Right kidney (tissue), 9 donors: ENCODE measurements at places on chromosomes 5 and 9.

- no peak for DNase-seq
Observed at GRCh38 chr5:59097116-59097515, 514.2 kb downstream of the RAB3C start.

DNA sequence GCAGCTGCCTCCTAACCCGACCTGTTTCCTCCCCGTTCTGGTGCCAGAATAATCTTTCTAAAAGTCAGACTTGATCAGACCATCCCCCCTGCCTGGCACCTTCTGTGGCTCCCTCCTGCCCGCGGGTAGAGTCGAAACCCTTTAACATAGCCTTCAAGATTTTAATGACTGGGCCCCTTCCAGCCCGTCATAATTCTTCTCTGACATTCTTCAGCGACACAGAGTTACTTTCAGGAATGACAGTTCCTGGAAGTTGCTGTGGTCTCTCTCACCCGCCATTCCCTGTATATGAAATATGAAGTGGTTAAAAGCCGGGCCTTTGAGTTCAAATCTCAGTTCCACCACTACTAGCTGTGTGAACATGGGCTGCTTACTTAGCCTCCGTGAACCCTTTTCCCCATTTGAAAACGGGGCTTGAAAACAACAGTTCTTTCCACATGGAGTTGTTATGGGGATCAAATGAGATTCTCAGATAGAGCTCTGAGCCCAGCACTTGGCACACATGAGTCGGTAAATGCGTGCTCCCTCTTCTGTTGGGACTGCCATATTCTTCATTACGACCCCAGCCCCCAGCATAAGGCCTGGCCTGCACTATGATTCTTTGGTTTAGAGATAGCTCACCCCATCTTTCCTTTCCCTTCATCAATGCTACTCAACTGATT lies 737 bp downstream of the NANS start:
- DNase-seq = peak; percentile 25

DNA sequence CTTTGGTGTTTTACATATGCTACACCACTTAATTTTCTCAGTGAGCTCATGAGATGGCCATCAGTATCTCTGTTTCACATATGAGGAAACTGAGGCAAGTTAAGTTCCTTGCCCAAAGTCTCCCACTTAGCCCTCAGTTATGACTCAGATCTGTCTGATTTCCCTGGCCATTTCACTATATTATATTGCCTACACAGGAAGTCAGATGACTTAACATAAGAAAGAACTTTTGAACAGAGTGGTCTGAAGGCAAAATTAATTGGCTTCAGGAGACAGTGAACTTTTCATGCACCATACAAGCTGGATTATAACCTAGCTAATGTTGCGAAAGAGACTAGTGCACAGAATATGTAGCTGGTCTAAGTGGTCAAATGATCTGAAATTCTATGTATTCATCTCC lies 221.6 kb downstream of the NFIB start:
- no peak for DNase-seq

DNA sequence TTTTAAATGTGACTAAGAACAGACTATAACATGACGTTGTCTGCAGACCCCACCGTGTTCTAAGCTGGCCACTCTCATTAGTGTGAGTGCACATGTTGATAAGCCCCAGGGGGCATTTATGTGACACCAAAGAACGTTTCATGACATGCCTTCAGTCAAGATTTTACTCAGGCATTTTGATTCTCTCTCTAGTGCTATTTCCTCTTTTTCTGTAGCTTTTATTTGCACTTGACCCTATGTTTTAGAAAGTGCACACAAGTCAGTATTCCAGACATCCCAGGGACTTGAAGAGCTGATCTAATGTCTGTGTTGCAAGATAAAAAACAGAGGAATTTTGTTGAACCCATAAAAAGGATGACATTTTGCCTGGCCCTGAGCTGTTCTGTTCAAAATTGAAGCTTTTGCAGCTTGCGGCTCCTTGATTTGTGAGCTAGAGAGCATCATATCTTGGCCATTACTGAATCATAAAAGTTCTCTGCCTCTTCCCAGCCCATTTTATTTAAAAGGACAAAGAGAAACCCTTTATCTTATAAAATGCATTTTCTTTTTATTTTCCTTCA lies 80.9 kb upstream of the TYRP1 start:
- DNase-seq = no peak

GRCh38 chr9:98109052-98109451 lies 10.0 kb downstream of the TRIM14 start:
- no peak for DNase-seq

- DNase-seq = no peak
Observed at GRCh38 chr9:17839776-17840175, 260.9 kb downstream of the SH3GL2 start.

DNA sequence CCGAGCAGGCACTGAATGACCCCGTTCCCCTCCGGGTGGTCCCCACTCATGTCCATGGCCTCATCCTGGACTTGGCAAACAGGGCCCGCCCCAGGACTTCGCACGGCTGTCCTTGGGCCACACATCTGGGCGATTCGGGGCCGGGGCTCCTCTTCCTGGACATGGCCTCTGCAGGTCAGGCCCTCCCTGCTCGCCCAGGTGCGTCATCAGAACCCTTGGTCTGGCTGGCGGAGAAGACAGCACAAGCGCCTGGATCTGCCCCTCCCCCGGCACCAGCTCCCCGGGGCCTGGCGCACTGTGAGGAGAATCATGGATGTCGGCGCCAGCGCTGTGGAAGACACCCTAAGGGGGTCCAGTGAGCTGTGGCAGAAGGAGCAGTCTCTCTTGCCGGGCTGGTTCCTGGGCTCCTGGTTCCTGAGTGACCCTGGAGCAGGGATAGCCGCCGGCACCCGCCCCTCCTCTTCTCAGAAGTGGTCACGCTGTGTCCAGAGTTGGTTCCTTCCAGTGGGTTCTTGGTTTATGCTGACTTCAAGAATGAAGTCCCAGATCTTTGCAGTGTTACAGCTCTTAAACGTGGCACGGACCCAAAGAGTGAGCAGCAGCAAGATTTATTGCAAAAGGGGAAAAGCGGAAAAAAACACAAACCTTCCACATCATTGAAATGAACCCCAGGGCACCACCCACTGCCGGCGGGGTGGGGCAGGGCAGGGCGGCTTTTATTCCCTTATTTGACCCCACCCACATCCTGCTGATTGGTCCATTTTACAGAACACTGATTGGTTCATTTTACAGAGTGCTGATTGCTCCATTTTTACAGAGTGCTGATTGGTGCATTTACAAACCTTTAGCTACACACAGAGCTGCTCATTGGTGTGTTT lies 25.9 kb upstream of the SLC12A7 start:
- no peak for DNase-seq

- DNase-seq = peak; percentile 42
Observed at GRCh38 chr5:56075361-56075760, 80.6 kb upstream of the IL6ST start.

DNA sequence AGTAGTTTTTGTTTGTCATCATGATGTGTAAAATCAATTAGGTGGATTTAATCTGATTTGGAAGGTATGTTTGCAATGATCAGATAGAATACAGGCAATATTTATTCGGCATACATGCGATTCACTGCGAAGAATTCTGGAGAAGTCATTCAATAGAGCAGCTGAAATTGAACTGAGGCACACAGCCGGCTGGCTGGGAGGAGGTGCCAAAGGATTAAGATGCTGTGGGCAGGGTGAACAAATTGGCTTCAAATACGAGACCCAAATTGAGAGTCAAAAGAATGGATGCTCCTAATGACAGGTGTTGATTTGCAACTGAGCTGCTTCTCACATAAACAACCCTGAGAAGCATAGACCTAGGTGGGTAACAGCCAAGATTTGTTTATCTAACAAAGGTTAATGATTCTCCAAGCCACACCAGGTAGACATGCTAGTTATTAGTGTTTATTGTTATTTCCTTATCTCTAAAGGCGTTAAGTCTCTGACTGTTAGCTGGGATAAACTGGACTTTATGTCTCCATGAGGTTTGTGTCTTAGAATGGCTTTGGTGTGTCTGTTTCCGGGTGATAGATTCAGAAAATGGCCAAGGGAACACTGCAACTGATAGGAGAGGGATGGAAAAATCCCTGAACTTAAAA lies 55.3 kb upstream of the CLINT1 start:
- no peak for DNase-seq

DNA sequence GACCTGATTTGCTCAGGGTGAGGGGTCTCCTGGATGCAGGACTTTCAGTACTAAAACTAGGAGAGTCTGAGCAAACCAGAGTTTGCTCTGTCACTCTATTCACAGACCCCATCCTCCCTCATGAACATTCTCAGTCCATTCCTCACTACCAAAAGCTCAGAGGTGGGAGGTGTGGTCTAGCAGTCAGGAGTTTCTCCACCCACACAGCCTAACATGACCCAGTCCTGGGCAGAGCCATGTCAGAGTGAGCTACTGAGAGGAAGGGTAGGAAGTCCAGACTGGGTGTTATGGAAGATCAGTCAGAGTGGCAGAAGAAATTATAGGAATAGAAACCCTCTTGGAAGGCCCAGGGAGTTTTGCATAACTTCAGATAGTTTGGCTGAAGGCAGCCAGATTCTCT lies 113.3 kb upstream of the GRAMD2B start:
- no peak for DNase-seq

DNA sequence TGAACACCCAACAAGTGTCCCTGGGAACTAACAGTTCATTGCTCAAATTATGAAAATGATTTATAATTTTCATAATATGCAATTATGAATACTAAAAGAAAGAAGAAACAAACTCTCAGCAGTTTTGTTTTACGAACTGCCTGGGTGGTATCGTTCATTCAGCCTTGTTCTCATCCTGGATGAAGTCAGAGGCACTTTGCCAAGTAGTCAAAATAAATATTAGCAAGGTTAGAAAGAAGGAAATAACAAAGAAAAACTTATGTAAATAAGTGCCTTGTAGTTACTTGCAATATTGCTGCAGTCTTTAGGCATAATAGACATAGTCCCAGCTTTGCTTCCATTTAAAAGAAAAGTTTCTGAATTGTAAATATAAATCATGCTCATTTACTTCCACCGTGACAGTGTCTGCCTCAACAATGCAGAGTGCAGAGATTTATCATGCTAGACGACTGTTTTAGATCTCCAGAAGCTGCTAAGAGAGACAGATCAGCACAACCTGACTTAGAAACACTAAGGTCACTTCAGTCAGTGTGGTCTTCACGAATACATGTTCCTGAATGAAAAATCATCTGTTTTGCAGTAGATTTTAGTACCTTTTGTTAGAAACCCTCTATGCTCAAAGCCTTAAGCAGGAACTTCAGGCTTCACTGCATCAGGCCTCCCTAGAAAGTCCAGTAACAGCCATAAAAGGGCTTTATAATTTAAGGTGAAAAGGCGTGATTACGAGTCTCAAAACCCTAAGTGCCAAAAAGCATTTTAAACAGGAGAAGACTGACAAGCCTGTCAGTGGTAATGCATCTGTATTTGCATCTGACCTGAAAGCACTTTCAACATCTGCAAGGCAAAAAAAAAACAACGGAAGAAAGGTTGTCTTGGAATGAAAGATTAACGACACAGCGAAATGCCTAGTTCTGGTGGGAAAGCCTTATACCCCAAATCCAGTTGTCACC lies 92.1 kb downstream of the TMEM167A start:
- peak; percentile 27 for DNase-seq

GRCh38 chr9:92360083-92360482 lies 34.3 kb downstream of the CENPP start:
- DNase-seq = no peak

- DNase-seq = no peak
Observed at GRCh38 chr5:81161012-81161601, 72.0 kb upstream of the CKMT2 start.

DNA sequence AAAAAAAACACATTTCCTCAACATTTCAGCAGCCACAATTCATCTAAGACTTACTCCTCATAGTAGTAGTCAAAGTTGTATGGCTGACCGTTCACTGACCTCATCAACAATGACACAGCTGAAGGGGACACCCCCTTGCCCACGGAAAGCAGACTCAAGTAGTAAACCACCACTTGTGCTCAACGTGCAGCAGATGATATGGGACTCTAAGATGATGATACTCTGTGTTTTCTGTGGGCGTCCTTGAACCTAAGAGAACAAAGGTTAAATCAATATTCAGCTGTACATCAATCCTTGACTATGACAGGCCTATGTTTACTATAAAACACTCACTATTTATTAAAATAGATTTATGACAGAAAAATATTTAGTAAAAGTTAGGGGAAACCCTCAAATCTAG lies 71.6 kb downstream of the SETX start:
- no peak for DNase-seq

DNA sequence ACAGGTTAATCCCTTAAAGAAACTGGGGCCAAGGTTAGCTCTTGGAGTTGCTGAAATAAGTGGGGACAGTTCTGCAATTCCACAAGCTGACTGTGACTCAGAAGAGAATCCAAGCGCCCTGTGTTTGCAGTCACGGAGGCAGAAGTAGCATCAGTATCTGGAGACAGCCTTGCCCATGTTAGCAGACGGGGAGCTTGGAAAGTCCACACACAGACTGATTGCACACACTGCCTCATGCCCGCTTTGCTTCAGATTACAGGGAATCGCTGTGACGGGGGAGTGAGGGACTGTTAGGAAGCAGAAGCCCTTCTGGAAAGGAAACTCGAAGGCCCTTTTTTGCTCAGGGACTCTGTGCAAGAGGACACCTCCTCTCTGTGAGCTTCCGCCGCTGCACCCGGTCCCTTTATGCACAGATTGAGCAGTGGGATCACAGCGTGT lies 30.9 kb upstream of the PPP1R26 start:
- no peak for DNase-seq

- no peak for DNase-seq
Observed at GRCh38 chr9:70083429-70083828, 39.8 kb downstream of the MAMDC2 start.

DNA sequence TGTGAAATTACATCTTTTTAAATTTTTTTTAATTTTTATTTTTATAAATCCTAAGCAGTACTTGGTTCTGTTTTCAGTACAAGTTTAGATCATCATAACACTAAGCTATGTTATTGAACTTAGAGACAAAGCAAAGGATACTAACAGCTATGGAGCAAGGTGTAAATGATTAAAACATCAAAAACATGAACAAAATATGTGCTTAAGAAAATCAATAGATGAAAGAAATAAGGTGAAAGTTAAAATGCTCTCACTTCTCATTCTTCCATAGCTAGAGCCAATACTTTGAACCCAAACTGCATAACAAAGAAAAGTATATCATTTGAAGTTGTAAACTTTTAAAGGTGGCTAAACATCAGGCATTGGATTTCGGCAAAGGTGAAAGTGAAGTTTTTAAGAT lies 292.3 kb upstream of the PUM3 start:
- DNase-seq = no peak

DNA sequence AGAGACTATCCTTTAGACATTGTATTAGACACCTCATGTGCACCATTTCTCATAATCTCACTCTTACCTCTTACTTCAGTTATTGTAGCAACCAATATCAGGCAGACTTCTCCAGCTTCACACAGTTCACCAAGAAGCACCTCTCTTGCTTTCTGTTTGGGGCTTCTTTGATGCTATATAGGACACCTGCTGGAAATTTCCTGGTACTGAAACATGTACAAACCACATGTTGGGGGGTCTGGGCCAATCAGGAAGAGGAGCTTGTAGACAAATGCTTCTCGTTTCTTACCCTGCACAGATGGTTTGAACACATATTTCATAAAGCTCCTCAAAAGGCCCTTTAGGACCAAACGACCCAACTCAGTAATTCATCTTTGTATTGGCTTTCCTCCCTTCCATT lies 212.1 kb downstream of the IZUMO3 start:
- DNase-seq = no peak
